Dermis lymphatic vessel endothelial cell (primary cell): ENCODE measurements at places on chromosomes 2 and 18. TPM values are rescaled to one million over a fixed set of nuclear protein-coding genes. Genes with fewer than 3 reads are reported as not detected.

The TUBB6 gene
- total RNA-seq: 532 and 823 TPM in 2 replicates

The CHST10 gene
- 7.6 and 10.8 TPM in 2 replicates for total RNA-seq

The RAB31 gene
- 76.2 and 154 TPM in 2 replicates for total RNA-seq

The GREB1L gene
- total RNA-seq: 1.2 and 3.5 TPM in 2 replicates

The FSIP2 gene
- under 0.01 TPM in 2 replicates for total RNA-seq

The POMC gene
- total RNA-seq: 0.54 and 0.86 TPM in 2 replicates

The IER3IP1 gene
- 36.3 and 74.9 TPM in 2 replicates for total RNA-seq

The SERPINB10 gene
- total RNA-seq: not detected in 2 replicates

The ECEL1 gene
- total RNA-seq: not detected in 2 replicates

The FAHD2B gene
- 5.4 and 8.6 TPM in 2 replicates for total RNA-seq

The MAP4K3 gene
- 12.2 and 16.0 TPM in 2 replicates for total RNA-seq

The PLCL1 gene
- total RNA-seq: 0.11 and 0.69 TPM in 2 replicates

The ANKAR gene
- 8.3 and 9.2 TPM in 2 replicates for total RNA-seq

The DSG4 gene
- not detected in 2 replicates for total RNA-seq

The NEB gene
- total RNA-seq: 0.43 and 0.60 TPM in 2 replicates

The OR6B2 gene
- not detected in 2 replicates for total RNA-seq

The CRYGD gene
- not detected in 2 replicates for total RNA-seq

The RSAD2 gene
- under 0.01 and 0.33 TPM in 2 replicates for total RNA-seq

The STON1 gene
- total RNA-seq: 2.3 and 4.7 TPM in 2 replicates

The EMILIN1 gene
- 22.8 and 34.8 TPM in 2 replicates for total RNA-seq

The MOCOS gene
- total RNA-seq: 0.17 and 0.54 TPM in 2 replicates

The PSMA8 gene
- total RNA-seq: not detected in 2 replicates

The ASTL gene
- total RNA-seq: not detected in 2 replicates

The RIT2 gene
- not detected in 2 replicates for total RNA-seq

The COL4A3 gene
- 0.11 TPM in 1 of 2 replicates, not detected in the other for total RNA-seq

The MYCN gene
- total RNA-seq: 8.2 and 8.6 TPM in 2 replicates

The FIGN gene
- 0.11 TPM in 1 of 2 replicates, not detected in the other for total RNA-seq

The TMEM182 gene
- 0.22 and 1.0 TPM in 2 replicates for total RNA-seq

The LAMA1 gene
- total RNA-seq: 0.09 and 0.22 TPM in 2 replicates

The SGO2 gene
- total RNA-seq: 1.6 and 2.3 TPM in 2 replicates

The MALT1 gene
- 21.1 and 21.5 TPM in 2 replicates for total RNA-seq

The RGPD4 gene
- not detected in 2 replicates for total RNA-seq

The IL1RL2 gene
- total RNA-seq: 0.09 and 0.22 TPM in 2 replicates

The CCDC74A gene
- 1.0 and 10.6 TPM in 2 replicates for total RNA-seq

The LHCGR gene
- not detected in 2 replicates for total RNA-seq

The C1QL2 gene
- not detected in 2 replicates for total RNA-seq

The KYNU gene
- total RNA-seq: not detected in 2 replicates

The MEIS1 gene
- total RNA-seq: 3.5 and 5.8 TPM in 2 replicates

The POTEC gene
- not detected in 2 replicates for total RNA-seq
